ENCODE measurements at places on chromosomes 1 and 21.

- no peak for DNase-seq
Measured at GRCh38 chr1:76961820-76962207, 94.5 kb downstream of the ST6GALNAC5 start.

GRCh38 chr1:160117709-160118183 is 2.2 kb downstream of the ATP1A2 start:
- DNase-seq, result no peak

GRCh38 chr1:117367046-117368025 is at the start of gene MAN1A2:
Gene MAN1A2 (plus strand): TSS chr1:117367449. CDS start chr1:117368184, 735 bp downstream.
- DNase-seq, result peak; percentile 50

- DNase-seq, result no peak
Measured at GRCh38 chr1:151843398-151843797, 3.8 kb upstream of the C2CD4D start.

GRCh38 chr1:241744591-241744990 is 92.5 kb downstream of the WDR64 start:
- DNase-seq, result no peak

DNA sequence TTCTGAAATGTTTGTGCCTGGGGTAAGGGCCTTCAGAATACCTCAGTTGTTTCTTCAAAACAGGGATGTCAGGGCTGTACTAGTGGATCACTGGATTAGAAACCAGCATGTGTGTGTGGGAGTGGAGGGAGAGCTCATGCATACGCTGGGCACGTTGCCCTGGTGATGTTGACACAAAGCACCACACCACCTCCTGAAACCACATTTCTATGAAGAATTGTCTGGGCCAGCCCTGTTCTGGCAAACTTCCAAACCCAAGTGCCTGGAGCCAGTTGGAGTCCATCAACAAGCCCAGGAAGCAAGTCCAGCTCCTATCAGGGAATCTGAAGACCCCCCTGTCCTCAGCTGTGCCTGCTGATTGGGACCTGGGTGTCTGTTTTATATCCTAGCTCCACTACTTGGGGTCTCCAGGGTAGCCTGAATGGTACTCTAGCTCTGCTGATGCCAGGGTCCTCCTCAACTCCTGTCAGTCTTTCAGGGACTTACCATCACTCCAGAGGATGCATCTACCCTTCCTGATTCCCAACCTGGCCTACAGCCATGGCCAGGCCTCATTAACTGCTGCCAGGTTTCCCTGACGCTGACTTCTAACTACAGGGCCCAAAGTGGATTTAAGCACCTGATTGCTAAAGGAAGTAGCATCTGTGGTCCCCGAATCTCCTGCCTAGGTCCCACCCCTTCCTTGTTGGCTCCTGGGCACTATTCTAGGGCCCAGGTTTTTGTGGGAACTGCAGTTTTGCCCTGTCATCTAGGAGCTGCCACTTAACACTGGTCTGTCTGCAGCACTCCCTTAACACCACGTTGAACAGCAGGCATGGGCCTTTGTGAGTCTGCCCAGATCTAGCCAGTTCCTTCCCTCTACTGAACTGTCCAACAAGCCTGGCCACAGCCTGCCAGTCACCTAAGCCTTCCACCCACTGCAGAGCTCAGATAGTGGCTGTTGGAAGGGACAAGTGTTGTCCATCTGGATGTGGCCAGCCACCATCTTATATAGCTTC is 45.5 kb downstream of the LPAR3 start:
- DNase-seq, result no peak

DNA sequence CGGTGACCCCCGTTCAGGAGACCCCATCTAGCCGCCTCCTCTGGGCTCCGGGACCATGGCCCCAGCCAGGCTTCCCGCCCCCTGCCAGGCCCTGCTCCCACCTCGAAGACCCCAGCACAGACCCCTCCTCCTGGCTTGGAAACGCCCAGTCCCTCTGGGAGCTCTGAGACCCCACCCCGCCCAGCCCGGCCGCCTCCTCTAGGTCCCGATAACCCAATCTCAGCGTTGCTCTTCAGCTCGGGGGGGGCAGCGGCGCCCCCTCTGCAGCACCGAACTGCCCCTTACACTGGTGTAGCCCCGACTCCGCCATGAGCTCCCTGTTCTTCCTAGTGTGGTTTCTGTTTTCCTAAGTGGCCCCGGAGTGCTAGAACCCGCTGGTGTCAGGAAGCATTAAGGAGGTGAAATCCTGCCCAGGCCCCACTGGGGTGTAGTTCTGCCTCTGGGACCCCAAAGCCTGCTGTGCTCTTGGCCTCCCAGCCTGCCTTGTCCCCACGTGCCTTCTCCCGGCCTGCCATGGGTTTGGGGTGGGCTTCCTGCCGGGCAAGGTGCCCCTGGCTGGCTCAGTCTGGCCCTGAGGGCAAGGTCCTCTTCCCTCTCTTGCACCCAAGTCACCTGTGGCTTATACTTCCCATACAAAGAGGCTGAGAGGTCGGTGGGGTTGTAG is 10.7 kb upstream of the MMEL1 start:
- no peak for DNase-seq

- DNase-seq, result no peak
Measured at GRCh38 chr1:193241132-193241827, 54.9 kb upstream of the B3GALT2 start.

DNA sequence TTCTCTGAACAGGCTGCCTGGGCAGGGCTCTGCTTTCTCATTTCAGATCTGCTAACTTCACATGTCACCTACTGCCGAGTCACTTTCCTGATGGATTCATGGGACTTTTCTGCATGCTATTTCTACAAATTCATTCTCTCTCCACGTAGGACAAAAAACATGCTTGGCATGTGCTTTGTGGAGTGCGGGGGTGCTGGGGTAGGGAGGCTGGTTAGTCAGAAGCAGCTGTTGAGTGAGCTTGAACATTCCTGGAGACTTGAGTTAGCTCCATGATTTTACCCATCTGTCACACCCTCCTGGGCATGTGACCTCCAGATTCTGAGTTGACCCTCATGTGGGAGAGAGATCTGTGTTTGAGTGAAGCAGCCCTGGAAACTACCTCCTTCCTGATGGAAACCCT is 71.4 kb downstream of the UCK2 start:
- DNase-seq, result no peak

- no peak for DNase-seq
Measured at GRCh38 chr1:17826165-17826488, 71.0 kb downstream of the ACTL8 start.

GRCh38 chr1:67759692-67760029 is 73.6 kb downstream of the GNG12 start:
- no peak for DNase-seq
